ENCODE measurements at places on chromosomes 16 and 17.

DNA sequence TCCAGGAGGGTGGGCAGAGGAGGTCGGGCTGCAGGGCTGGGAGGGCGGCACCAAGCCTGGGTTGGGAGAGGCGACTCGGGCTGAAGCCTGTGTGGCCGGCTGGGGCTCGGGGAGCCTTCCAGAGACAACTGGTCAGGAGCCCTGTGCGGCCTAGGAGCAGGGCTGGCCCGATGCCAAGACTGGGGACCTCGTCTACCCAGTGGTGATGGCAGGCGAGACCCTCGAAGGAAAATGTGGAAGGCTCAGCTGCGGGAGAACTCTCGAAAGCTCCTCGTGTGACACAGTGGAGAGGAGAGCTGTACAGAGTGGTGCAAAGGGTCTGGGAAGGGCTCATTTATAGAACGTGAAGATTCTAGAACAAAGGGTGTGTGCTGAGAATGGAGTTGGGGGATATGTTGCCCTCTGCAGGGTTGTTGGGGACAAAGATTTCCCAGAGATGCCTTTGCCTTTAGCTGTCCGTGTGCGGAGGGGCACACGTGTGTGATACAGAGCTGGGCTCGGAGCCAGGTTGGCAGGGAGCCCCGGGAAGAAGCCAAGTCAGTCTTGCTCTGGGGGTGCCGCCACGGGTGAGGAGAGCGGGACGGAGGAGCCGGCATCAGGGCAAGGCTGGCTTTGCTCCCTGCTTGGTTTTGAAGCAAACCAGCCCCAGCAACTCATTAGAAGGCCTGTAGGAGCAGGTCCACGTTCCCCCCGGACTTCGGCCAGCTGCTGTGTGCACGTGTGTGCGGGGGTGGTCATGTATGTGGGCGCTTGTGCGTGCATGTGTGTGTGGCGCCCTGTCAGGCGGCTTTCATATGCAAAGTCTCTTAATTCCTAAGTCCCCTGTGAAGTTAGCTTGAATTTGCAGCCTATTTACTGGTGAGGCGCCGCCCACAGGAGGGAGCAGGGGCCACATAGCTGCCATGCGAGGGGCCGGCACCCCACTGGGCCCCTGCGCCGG lies 132.4 kb upstream of the CHMP6 start:
- DNase-seq, result no peak

DNA sequence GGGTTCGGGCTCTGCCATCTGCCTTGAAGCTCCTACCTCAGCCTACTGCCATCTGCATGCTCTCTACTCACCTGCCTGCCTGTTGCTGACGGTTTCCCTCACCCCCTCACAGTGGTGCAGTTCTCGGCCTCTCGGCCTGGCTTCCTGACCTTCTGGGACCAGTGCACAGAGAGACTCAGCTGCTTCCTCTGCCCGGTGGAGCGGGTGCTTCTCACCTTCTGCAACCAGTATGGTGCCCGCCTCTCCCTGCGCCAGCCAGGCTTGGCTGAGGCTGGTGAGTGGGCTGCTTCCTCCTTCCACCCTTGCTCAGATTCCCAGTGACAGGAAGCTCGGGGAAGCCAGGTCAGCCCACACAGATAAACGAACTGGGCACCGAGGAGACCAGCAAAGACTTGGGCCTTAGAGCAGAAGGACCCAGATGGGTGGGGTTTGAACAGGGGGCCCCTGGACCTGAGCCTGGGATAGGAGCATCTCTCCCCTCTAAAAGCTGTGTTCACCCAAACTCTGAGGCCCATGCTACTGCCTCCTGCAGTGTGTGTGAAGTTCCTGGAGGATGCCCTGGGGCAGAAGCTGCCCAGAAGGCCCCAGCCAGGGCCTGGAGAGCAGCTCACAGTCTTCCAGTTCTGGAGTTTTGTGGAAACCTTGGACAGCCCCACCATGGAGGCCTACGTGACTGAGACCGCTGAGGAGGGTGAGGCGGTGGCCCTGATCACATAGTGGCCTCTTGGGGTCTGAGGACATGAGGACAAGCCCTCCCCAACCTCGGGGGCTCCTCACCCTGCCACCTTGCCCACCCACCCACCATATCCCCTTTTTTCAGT lies 16.4 kb downstream of the RIPOR1 start:
- no peak for DNase-seq

GRCh38 chr17:50270435-50271362 lies 3.6 kb upstream of the TMEM92 start:
- DNase-seq, result no peak

- no peak for DNase-seq
These were observed 25.5 kb upstream of the MYO15B start for GRCh38 chr17:75561927-75562603.
